ENCODE measurements at places on chromosomes 3 and 15. TPM values are rescaled to one million over a fixed set of nuclear protein-coding genes. Genes with fewer than 3 reads are reported as not detected.

DNA sequence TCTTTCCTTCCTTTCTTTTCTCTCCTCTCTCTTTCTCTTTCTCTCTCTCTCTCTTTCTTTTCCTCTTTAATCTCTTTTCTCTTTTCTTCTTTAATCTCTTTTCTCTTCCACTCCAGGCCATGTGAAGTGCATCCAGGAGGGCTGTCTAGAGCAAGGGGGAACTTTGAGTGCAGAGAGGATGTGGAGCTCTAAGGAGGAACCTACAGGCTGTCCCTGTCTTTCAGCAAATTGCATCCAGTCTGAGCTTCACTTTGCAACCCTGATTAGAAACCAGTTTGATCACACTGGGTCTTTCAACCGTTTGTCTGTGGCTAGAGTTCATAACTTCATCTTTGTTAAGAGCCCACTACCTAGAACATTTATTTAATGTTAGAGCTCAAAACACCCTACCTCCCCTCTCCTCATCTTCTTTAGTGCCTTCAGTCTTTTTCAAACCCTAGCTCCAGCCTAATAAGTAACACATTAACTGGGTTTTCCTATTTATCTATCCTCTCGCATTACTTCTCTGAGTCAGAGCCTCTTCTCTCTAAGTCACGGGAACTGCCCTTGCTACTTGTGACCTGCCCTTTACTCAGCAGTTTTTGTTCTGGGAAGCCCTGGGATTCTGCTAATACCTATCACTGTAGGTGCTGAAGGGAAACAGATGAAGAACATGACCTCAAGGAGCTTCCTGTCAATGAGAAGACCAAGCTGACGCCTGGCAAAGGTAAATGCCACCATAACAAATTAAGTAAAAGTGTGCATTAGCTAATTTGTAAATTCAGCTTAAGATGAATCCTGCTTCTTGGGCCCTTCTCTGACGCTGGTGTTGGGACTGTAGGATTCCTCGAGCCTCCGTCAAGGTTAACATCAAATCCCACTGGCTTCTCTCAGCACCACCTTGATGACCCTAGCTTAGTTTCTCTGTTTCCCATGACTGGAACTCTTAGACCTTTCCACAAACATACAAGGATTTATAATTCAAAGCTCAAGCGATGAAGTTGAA, at the start of gene GCNT3:
TSS of gene GCNT3 (plus strand) at position 508 of the 985 bp plus-strand sequence. CDS start 6,456 bp downstream, outside the sequence.
- no peak for DNase-seq

DNA sequence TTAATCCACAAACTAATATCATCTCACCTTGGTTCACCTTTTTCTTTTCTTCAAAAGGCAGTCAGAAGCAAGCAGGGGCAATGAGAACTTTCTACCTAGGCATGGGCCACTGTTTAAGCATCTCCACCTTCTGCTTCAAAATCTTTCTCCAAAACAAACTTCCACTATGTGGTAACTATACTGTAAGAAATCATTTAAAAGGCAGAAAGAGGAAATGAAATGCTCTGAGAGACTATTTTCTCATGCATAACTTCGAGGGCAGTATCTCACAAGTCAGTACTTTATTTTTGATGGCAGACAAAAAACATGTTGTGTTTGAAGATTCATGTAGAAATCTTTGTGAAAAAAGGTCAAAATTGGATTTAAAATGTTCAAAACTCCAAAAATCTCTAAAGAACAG, 419.7 kb downstream of the ZBTB20 start:
- no peak for DNase-seq

GRCh38 chr3:61997101-61997500, 376.2 kb downstream of the FEZF2 start:
- no peak for DNase-seq

GRCh38 chr15:101022306-101022705, 103.1 kb downstream of the LRRK1 start:
- no peak for DNase-seq

- no peak for DNase-seq
Measured at GRCh38 chr3:134339913-134340312, 34.3 kb downstream of the AMOTL2 start.

DNA sequence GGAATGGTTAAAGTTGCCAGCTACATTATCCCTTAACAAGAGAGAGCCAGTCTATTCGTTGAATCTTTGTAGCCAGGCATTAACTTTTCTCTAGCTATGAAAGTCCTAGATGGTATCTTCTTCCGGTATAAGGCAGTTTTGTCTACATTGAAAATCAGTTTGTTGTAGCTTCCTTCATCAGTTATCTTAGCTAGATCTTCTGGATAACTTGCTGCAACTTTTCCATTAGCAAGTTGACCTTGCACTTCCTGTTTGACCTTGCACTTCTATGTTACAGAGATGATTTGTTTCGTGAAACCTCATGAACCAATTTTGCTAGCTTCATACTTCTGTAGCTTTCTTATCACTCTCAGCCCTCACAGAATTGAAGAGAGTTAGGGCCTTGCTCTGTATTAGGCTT, 24.1 kb downstream of the TOPAZ1 start:
- DNase-seq = no peak

DNA sequence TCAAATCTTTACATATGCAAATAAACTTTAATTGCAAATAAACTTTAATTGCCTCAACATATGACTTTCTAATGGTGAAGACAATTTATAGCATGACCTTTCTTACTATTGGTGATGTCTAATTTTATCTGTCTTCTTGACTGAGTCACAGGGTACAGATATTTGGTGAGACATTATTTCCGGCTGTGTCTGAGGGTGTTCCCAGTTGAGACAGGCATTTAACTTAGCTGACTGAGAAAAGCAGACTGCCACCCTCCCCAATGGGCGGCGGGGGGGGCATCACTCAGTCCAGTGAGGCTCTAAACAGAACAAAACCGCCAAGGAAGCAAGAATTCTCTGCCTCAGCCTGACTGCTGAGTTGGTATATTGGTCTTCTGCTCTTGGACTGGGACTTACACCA, 160.0 kb downstream of the TBL1XR1 start:
- DNase-seq = no peak

DNA sequence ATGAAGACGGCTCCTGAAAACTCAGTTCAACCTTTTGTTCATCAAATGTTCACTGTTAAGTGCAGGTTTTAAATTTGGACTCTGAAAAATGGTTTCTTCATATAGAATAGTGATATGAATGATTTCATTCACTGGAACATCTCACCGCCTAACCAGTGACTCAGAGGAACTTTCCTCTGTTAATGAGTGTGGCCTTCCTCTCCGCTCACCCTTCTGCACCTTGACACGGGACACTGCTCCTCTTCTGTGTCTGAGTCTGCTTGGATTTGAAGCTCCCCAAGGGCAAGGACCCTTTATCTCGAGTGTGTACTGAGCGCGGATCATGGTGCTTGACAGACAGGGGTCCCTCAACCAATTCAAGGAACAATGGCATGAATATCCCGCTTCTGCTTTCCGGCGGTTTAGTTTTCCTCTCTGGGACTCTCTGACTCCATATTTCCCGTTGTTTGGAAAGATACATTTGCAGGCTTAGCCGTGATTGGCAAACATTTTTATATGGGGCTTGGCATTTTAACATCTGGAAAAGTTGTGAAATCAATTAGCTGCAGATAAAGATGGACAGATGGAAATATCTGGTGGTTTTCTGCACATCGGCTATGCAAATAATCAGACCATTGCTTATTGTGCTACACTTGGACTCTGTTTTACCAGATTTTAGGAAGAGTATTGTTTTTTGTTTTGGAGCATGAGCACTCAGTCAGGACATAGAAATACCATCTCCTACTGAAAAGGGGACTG, 20.9 kb downstream of the KBTBD8 start:
- DNase-seq = no peak

DNA sequence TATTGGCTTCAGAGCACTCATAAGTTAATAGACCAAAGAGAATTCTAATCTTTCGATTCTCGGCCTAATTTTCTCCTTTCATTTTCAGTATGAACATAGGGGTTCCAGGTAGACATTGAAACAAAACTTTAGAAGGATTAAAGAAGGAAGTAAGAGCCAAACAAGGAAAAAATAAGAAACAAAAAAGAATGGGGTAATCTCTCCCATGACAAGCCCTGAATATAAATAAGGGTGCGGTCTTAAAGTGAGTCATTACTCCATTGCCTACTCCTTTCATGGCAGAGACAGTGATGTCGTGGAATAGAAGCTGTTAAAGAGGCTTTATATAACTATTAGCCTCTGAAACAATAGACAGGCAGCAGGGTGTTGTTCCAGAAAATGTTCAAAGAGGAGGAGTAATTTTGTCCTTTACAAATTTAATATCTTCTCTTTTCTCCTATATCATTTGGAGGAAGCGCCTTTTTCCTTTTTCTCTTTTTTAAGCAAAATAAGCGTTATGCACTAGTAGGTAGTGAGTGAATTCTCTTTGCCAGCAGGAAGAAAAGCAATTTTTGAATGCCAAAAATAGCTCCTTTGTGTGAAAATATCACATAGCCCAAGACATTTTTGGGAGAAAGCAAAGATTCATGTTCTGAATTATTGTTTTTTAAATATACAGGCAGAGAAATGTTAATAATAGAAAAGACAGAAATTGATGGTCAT, 607.9 kb upstream of the KCNMB2 start:
- DNase-seq = no peak

DNA sequence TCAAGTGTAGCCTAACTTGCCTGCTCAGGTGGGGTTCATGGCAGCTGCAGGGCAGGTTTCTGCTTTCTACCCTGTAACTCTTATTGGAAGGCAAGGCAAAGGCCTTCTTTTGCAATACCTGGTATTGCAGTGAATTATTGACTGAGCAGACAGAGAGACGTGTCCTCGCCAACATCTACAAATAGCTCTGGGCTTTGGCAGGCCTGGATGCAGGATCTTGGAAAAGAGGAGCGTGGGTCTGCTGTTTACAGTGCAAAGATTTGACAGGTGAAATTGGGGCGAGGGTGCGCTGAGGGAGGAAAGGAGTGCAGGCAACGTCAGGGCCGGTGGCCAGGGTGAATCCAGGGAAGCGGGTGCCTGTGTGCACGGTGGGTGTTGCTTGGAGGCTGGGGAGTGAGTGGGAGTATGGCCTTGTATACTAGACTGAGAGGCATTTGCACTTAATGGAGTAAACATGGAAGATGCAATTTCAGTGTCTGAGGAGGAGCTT, 44.5 kb downstream of the ST6GAL1 start:
- DNase-seq = no peak

DNA sequence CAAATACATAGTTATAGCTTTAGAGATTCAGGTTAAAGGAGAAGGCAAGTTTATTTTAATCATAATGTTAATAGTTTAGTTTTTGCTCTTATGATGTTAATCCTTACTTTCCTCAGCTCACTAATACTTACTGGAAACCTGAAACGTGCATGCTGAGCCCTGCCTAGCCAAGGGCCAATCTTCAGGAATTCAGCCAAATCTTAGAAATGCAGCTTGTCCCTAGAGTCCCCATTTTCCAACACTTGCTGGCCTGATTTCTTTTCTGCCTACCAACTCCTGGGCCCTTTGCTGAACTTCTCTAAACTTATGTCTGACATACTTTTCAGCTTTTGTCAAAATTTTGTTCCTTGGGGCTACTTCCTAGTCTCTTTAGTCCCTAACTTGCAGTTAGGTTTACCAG, 22.8 kb downstream of the BCHE start:
- DNase-seq = no peak

DNA sequence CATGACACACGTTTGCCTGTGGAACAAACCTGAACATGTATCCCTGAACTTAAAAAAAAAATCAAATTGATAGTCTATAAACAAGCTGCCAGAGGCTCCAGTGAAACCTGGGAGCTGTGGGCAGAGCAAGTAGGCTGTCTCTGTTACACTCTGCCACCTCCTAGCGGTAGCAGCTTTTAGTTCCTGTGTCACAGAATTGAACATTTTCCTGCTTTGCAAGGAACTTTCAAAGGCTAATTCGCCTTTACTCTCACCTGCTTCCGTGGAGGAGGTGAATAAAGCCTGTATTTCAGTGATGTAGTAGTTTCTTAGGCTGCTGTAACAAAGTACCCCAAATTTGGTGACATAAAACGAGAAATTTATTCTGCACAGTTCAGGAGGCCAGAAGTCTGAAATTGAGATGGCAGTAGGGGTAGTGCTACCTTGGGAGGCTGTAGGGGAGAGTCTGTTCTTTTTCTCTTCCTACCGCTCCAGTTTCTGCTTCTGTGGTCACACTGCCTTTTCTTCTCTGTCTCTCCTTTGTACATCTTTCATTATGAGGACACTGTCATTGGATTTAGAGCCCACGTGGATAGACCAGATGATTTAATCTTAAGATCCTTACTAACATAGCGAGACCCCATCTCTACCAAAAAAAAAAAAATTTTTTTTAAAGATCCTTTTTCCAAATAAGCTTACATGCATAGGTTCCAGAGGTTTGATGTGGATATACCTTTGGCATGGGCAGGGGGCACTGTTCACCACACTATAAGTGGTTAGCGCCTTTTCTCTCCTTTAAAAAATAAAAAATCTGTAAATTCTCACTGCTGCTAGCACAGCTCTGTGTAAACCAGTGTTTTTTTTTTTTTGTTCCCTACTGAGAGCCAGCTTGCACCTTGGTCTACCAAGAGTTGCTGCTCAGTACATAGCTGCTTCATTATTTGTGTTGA, 25.3 kb downstream of the FBXO22 start:
- DNase-seq = peak; percentile 71

DNA sequence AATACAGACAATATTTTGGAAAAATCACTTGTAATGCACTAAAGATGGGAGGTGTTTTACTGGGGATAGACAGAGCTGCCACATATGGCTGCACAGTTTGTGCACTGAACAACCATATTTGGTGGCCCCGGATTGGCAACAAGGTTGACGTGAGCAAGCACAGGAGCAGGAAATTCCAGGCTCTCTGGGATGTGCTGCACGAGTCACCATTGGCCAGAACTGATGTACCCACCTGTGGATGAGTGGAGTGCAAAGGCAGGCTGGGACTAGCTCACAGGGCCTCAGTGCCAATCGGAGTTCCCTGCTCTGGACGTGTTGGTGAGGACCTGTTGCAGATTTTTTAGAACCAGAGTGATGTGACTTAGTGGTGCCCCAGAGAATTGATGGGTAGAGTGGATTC, 42.0 kb upstream of the SCAANT1 start:
- no peak for DNase-seq

DNA sequence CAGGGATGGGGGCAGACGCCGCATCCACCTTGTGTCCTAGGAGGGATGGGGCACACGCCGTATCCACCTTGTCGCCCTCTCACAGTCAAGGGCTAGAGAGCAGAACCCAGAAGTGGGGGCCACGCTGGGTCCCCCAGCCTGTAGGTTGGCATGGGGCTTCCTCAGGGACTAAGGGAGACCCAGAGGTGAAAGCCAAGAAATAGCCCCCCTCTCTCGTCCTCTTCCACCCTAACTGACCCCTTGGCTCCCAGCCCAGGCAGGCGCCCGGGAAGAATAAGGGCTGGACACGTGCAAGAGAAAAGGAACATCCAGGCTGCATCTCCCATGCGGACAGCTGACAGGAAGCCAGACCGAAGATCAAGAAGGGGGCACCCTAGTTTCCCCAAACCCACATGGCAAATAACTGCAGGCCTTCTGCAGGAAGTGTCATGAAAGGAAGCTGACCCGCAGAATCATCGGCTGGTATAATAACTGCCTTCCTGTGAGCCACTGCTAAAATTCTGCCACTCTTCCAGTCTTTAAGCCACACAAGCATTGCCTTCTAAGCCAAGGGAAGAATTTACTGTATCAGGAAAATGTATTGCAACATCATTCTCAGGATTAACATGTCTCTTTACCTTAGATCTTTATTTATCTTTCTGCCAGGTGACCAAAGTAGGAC, 38.5 kb upstream of the TFRC start:
- DNase-seq = no peak

The KBTBD12 gene
- total RNA-seq = not detected

The PARP9 gene
- total RNA-seq = 1.0 TPM

The OXTR gene
- total RNA-seq = 3.9 TPM

The GUCA1C gene
- not detected for total RNA-seq

The GABRR3 gene
- not detected for total RNA-seq

The LMOD3 gene
- total RNA-seq = not detected

The FAM81A gene
- 0.41 TPM for total RNA-seq
